Left kidney (tissue), 8 donors: ENCODE measurements at places on chromosomes 1 and 21. TPM values are rescaled to one million over a fixed set of nuclear protein-coding genes. Genes with fewer than 3 reads are reported as not detected.

- no peak for DNase-seq
Measured at GRCh38 chr1:29290414-29290985, 54.2 kb downstream of the PTPRU start.

DNA sequence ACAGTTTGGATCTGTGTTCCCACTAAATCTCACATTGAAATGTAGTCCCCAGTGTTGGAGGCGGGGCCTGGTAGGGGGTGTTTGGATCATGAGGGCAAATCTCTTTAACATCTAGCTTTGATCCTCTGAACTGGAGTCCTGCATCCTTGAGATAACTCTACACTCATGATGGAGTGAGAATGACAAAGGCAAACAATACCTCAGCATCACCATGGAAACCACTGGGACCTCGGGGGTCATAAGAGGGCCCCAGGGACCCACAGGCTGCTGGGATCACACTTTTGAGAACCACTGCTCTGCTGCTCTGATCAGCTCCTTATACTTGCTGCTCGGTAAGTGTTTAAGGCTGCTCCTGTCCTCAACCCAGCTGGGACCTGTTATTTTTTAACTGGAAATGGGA is 13.4 kb upstream of the OBSCN start:
- no peak for DNase-seq

DNA sequence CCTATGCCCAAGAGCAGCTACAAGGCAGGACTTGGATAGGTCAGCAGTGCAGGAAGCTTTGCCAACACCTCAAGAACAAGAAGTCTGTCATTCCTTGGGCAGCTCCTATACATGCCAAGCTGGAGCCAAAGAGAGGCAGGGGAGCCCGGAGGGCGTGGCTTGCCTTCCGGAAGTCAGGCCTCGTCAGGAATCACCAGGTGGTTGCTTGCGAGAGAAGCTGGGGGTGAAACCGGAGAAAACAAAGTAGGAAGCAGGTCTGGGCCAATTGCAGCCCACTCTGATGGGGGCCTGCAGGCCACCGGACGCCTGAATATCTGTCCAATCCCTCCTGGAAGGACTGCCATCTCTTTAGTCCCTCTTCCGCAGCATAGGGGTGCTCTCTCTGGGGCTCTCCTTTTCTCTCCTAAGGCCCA is 794 bp upstream of the FAM76A start:
- DNase-seq: no peak

- DNase-seq: no peak
Measured at GRCh38 chr1:36350659-36351226, 27.3 kb upstream of the EVA1B start.

- DNase-seq: no peak
Measured at GRCh38 chr1:218355278-218355677, 10.1 kb downstream of the TGFB2 start.

DNA sequence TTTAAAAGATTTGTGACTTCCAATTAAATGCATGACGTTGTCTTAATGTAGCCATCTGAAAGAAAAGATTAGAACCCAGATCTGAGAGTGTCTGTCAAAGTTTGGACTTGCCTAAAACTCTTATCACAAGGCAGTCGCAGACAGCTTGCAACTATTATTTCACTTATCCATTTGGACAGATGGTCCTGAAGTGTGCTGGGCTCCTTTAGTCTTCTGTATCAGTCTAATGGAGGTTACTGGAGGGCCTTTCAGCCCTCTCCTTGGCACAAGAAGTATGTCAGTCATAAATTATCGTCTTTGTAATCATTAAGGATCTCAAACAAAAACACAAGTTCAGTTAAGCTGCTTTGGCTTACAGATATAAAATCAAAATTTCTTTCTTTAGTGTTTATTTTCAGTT is 15.5 kb downstream of the PROX1 start:
- no peak for DNase-seq

The CD1B gene
- polyA plus RNA-seq: not detected
